Activated CD4-positive, alpha-beta T cell treated with anti-CD3 and anti-CD28 coated beads, Interleukin-2, amount 50 U/mL, for 4 hours (primary cell): ENCODE measurements at places on chromosomes 7 and 10.

GRCh38 chr10:104123397-104123796, 1.4 kb downstream of the SFR1 start:
- DNase-seq: no peak

GRCh38 chr7:107543338-107543993, 20.3 kb downstream of the COG5 start:
- no peak for DNase-seq

GRCh38 chr7:40676221-40676620, 541.4 kb downstream of the SUGCT start:
- no peak for DNase-seq

GRCh38 chr10:112510384-112510783, 63.4 kb downstream of the VTI1A start:
- no peak for DNase-seq

- DNase-seq: no peak
Observed at GRCh38 chr10:52668024-52668423, 104.6 kb downstream of the MBL2 start.

GRCh38 chr10:86377797-86378146, 11.2 kb upstream of the GRID1 start:
- no peak for DNase-seq

DNA sequence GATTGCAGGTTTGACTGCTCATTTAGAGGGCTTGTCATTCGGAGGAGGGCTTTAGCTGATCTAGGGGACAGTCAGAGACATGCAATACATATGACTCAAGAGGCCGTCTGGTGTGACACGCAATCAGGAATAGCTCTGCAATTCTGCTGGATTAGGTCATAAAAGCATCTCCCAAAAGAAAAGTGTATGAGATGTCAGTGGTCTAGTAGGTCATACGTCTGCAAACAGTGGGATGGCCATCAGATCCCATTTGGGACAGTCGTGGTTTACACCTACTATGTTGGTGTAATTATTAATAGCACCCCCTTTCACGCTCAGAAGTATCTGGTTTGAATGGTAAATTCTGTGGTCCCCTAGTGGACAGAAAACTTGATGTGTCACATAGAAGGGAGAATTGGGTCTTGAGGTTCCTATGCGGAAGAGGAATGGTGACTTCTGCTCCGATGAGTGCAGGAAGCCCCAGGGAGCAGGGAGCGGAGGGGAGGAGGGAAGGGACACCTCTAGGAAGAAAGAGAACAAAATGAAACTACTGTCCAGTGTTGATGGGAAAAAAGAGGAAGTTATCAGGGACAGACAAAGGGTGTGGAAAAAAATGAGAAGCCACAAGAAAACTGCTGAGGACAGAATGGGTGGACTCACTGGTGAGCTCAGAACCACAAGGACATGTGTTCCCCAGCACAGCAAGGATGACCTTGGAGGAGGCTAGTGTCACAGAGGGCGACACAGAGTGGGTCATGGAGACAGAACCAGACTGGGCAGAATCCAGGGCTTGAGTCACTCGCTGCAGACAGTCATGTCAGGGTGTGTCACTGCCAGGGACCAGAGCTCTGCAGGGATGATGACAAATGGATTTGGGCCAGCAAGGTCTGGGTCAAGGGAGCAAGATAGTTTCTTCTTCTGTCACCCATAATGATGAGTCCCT, 59.9 kb downstream of the MAP3K8 start:
- no peak for DNase-seq

DNA sequence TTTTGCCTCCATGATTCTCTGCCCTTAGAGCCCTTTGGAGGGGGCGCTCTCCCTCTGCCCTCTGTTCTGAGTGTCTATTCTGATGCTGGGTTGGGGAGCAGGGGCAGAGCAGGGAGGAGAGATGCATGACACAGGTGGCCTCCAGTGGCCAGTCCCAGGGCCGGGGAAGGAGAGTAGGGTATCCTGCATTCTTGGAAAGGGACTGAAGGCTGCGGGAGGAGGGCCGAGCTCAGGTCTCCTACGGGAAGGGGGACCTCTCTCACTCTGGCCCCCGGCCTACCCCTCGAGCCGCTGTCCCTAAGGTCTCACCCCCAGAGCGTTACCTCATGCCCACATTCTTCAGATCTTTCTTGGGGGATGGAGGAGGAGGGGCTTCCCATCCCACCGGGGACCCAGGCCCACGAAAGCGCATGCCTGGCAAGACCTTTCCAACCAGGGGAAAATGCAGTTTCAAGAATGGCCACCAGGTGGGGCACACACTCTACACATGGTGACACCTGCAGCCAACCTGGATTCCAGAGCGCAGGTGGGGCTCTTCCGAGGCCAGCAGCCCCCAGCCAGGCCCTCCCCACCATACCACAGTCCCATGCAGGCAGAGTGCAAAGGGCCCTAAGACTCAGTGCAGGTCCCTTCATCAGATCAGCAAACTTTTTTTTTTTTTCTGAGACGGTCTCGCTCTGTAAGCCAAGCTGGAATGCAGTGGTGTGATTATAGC, 86.4 kb downstream of the MYL10 start:
- DNase-seq: peak; percentile 76

DNA sequence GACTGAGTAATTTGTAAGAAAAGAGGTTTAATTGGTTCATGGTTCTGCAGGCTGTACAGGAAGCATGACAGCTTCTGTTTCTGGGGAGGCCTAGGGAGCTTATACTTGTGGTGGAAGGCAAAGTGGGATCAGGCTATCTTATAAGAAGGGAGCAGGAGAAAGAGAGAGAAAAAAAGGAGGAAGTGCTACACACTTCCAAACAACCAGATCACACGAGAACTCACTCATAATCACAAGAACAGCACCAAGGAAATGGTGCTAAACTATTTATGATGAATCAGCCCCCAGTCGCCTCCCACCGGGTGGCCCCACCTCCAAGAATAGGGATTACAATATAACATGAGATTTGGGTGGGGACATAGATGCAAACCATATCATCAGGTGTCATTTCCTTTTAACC, 89.1 kb upstream of the KCNMA1 start:
- DNase-seq: no peak

- no peak for DNase-seq
Observed at GRCh38 chr7:143877098-143877497, 24.9 kb downstream of the TCAF1 start.

- no peak for DNase-seq
Observed at GRCh38 chr7:70466725-70467364, 665.1 kb upstream of the GALNT17 start.

- DNase-seq: no peak
Observed at GRCh38 chr7:69129524-69129923, 468.8 kb upstream of the AUTS2 start.

DNA sequence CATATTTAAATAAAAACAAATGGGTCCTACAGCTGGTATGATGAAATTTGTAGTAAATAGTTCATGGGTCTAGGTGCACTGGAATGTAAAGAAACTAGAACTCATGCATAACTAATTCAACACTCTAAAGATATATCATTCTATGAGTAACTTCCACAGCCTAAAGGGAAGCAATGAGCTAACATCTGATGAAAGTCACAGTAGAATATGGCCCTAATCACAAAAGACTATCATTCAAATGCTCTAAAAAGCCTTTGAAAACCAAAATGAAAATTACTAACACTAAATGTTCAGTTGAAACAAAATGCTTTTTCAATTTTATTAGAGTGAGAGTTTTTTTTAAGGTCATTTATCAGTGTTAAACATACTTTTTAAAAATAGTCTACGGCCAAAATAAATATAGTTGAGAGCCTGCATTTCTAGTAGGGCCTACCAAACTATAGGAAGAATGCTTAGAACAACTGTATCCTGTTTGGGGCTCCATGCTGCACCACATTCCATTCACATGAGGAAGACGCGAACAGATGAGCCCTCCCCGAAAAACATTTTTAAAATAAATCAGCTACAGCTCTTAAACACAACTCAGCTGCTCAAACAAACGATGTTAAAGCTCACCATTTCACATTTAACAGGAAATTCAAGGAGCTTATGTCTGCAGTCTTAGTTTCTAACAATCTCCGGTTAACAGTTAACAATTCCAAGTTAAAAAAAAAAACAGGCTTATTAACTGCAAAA, 134.5 kb downstream of the NRBF2 start:
- no peak for DNase-seq

DNA sequence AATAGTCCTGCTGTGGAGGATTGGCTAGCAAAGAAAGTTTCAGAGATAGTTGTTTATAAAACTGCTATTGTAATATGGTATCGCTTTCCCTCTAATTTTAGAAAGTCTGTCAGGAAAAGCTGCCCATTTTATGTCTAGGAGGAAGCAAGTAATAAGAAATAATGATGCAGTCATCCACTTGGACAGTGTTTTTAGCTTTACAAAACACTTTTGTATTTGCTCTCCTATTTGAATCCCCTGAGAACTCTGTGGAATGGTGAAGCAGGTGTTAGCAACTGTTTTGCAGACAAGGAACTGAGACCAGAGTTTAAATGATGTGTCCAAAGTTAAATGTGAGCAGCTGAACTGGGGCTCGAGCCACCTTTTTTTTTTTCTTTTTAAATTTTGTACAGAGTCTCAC, 455.8 kb downstream of the XPNPEP1 start:
- DNase-seq: no peak

DNA sequence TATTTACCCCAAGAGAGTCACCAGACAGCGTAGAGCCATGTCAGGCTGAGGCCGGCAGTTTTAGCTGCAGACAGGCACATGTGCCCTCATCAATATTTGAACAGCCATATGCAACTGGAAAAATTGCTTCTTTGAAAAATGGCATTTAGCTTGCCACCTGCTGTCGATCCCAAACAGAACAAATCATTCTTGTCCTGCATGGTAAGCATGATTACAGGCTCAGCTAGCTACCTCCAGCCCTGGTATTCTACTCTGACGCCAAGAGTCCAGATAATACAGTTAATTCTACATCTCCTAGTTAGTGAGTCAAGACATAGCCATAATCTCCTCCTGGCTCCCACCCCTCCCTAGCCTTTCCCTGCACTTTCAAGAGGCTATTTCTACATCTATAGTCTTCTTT, 7.7 kb downstream of the CREB3L2 start:
- no peak for DNase-seq

- DNase-seq: no peak
Observed at GRCh38 chr10:103843854-103844570, 11.4 kb downstream of the SH3PXD2A start.

DNA sequence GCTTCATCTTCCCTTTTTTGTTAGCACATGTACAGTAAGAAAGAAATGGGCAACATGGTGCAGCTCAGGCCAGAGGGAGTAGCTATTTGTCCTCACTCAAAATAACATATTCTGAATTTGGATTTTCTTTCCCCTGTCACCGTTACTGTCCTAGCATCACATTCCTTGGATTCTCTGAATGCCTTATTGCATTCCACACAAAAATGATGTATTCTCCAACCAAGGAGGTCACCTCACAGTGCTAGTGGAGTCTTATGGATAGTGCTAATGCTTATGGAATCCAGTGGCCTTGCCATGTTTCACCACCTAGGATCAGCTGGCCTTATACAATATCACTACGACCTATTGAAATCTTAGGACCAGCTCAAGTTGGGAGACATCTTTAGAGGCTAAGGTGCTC, 7.2 kb downstream of the PRSS58 start:
- no peak for DNase-seq

DNA sequence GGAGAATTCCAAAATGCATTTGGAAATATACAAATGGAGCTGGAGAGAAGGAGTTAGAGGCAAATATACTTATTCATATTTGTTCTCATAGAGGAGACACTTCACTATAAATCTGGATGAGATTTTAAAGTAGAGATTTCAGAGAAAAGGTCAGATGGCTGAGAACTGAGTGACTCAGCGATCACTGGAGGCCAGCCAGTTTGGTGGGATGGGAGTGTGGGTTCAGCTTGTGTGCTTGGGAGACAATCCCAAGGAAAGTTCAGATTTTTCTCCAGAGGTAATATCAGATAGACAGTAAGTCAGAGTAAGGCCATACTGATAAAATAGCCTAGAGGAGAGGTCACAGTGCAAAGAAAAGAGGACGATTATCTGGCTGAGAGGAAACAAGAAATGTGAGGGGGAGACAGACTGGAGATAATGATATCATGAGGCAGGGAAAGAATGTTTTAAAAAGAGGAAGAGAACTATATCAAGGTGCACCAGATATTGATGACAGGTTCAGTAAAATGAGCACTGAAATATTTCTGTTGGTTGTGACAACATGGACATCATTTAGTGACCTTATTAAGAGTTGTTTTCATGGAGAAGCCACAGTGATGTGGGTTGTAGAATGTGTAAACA, 67.0 kb downstream of the MDFIC start:
- no peak for DNase-seq

- peak; percentile 53 for DNase-seq
Observed at GRCh38 chr7:43758029-43758821, at the start of gene BLVRA. TSS of gene BLVRA (plus strand) at chr7:43758680. CDS start at chr7:43771159, 12,479 bp downstream.

DNA sequence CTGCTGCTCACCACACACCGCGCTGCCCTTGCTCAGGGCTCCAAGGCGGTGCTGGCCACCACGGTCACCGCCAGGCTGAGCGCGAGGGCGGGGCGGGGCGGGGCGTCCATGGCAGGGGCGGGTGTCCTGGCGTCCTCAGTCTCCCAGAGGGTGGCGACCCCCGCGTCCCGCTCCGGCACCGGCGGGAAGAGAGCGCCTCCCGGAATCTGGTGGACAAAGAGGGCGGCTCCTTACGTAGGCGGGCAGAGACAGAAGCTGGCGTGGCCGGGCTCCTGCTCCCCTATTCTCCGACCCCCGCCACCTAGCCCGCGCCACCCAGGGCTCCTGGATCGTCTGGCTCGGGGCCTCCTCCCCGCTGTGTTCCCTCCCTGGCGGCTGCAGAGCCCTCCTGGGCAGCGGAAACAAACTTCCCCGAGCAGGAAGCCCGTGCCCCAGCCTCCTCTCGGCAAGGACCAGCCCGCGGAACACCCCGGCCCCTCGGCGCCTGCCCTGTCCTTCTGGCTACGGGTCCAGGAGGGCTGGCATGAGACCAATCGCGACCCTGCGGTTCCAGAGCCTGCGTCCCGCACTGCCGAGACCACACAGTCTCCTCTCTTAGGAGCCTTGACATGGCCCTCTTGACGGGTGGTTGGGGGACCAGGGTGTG, 133.8 kb upstream of the ZNF92 start:
- no peak for DNase-seq

DNA sequence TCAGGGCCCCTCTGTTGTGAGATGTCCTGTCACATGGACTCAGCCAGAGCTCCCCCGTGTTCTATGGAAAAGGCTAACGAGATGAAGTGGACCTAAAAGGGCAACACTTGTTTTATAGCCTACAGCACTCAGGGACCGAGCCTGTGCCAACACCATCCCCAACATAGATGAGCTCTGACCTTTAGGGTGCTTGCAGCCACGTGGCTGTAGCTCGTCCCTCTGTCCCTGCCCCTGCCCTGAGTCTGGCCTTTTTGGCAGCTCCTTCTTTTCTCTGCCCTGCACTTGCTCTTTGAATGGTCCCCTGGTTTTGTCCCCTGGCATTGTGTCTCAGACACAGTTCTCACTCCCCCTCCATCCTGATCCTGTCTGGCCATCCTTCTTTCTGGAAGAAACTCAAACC, 81.2 kb upstream of the GDF10 start:
- no peak for DNase-seq

DNA sequence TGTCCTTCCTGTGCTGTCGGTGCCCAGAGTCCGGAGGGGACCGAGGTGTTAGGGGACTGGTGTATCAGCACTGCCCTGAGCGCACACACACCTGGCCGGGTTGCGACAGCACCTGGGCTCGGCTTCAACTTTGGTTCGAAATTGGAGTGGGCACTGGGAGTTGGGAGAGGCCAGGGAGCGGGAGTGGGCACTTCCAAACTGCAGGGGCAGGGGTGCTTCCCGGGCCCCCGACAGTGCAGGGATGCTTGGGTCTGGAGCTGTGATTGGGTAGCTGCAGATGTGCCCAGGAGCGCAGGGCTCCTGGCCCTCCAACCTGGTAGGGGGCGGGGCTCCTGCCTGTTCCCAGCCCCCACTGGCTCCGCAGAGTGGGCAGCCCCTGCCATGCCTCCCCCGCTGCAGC, 7.7 kb downstream of the BBS9 start:
- no peak for DNase-seq
